Left hindlimb (tissue), 1 donor: ENCODE measurements at places on chromosomes 16 and 17.

DNA sequence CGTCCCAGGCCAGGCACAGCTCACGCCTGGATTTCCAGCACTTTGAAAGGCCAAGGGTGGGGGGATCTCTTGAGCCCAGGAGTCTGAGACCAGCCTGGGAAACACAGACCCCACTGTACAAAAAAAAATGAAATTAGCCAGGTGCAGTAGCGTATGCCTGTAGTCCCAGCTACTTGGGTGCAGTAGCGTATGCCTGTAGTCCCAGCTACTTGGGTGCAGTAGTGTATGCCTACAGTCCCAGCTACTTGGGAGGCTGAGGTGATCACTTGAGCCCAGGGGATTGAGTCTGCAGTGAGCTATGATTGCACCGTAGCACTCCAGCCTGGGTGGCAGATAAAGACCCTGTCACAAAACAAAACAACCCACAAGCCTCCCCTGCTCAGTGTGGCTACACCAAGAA, 27.0 kb upstream of the SLC25A19 start:
- DNase-seq: no peak

DNA sequence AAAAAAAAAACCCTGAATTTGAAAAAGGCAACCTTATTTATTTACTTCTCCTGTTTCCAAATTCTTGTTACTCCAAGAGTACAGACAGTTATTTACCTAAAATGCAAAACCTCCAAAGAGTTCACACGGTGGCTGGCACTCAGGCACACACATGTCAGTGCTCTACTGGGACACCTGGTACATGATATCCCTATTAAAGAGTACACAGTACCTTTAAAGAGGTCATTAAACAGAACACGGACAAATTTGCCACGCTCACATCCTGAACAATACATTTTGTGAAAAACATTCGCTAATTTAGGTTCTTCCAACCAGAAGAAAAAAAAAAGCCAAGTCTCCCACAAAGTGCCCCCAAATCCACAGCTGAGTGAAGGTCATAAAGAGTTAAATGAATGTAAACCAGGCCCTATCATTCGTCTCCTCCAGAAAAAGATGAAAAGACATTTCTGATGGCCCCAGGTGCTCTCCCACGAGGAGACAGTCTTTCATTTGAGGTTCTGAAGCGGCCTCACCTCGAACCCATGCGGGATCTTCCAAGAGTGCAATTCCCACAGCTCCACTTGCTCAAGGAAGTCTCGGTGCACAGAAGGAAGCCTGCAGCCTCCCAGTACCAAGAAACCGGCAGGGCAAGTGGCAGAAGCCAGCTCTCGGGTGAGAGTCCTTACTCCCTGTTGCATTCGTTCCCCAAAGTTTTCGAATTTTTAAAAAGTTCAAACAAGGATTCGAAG, 993 bp downstream of the ERN1 start:
- DNase-seq: no peak

DNA sequence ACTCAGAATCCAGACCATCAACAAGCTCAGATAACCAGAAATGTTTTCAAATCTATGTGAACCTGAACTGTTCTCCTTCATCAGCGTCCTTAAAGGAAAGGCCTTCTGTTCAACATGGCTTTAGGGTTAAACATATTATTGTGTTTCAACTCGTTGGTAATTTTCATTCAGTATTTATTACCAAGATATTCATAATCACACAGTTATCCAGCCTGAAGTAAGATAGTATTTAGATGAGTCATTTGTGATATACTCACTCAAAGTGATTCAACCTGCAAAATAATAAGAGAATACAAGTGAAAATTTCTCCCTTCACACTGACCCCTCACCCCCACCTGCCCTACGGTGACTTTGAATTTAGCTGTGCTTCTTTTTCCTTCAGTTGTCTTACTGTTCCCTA, 3.0 kb downstream of the CYLD start:
- no peak for DNase-seq

DNA sequence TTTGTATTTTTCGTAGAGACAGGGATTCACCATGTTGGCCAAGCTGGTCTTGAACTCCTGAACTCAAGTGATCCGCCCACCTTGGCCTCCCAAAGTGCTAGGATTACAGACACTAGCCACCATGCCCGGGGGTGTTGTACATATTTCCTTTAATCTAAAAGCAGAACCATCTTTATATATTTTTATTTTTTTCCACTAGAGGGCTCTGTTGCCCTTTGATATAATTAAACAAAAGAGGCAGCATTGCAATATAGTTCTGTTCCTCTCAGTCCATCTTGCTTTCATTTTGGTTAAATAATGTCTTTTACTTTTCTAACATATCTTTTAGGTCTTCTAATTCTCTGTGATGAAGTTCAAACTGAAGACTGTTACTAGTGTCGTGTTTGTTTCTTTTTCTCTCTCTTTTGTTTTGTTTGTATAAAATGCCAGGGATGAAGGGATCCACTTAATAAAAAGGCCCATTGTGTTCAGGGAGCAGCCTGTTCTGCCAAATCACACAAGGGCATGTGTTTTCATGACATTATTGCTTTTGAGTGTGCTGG, 23.4 kb downstream of the WWOX start:
- DNase-seq: peak; percentile 43

- DNase-seq: no peak
Observed at GRCh38 chr17:19382531-19383444, 4.2 kb downstream of the MFAP4 start.
